Esophagus muscularis mucosa (tissue), 4 donors: ENCODE measurements at places on chromosomes 16 and 17.

- no peaks in the 10 kb centered on the region for H3K4me1 ChIP-seq
- peaks cover 100% of the 10 kb centered on the region for H3K36me3 ChIP-seq
- H3K4me3 ChIP-seq, result no peak overlapping the region
- H3K27ac ChIP-seq, result no peak overlapping the region
- no peaks in the 10 kb centered on the region for H3K27me3 ChIP-seq
These were observed 38.0 kb downstream of the SF3B3 start for GRCh38 chr16:70561623-70562022.

DNA sequence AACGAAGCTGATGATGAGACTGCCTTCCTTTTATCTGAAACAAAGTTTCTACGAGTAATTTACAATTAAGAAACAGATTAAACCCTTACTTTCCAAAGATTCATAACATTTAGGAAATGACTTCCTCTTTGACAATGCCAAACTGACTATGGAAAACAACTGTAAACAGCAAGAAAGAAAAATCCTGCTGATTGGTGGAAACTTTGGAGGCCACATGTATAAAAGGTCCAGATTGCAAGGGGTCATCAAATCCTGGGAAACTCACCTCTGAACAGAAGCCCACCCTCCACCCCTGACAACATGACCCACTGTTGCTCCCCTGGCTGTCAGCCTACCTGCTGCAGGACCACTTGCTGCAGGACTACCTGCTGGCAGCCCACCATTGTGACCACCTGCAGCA is at the start of gene KRTAP9-6:
Gene KRTAP9-6 (plus strand): TSS at position 301 of the 400 bp plus-strand sequence. CDS start 0 bp downstream, at position 301.
- no peak for DNase-seq
- peaks cover 6% of the 10 kb centered on the region for H3K27me3 ChIP-seq
- no peaks in the 10 kb centered on the region for H3K4me1 ChIP-seq
- no peak within 1 kb of the TSS for H3K4me3 ChIP-seq
- H3K27ac ChIP-seq, result no peak within 1 kb of the TSS

GRCh38 chr17:7864995-7865650 is 7.3 kb downstream of the CYB5D1 start:
- no peak overlapping the region for H3K27ac ChIP-seq
- no peak for DNase-seq
- no peak overlapping the region for H3K4me3 ChIP-seq
- peaks cover 12% of the 10 kb centered on the region for H3K4me1 ChIP-seq
- no peaks in the 10 kb centered on the region for H3K27me3 ChIP-seq

GRCh38 chr17:17269926-17270773 is 10.9 kb downstream of the COPS3 start:
- no peaks in the 10 kb centered on the region for H3K4me1 ChIP-seq
- no peak overlapping the region for H3K4me3 ChIP-seq
- no peak for DNase-seq
- H3K27ac ChIP-seq, result no peak overlapping the region
- H3K36me3 ChIP-seq, result peaks cover 95% of the 10 kb centered on the region

- H3K4me3 ChIP-seq, result no peak overlapping the region
- H3K27me3 ChIP-seq, result no peaks in the 10 kb centered on the region
- no peak for DNase-seq
- no peak overlapping the region for H3K27ac ChIP-seq
- no peaks in the 10 kb centered on the region for H3K36me3 ChIP-seq
- no peaks in the 10 kb centered on the region for H3K4me1 ChIP-seq
These were observed 9.4 kb upstream of the GCGR start for GRCh38 chr17:81794509-81794908.

DNA sequence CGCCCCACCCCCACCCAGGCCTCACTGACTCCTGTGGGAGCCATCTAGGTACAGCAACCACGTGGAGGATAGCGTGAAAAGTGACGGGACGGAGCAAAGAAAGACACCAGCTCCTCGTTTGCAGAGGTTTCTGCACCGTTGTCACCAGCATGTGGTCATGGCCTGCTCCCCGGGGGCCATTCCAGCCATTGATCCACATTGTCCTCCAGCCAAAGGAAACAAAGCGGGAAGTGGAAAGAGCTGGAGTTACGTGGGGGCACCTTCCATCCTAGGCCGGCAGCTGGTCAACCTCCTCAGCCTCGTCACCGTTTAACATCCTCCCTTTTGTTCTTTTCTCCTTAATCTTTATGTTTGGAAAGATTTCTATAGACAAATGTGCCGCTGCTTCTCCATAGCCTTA is 153.7 kb downstream of the RPTOR start:
- H3K4me3 ChIP-seq, result no peak overlapping the region
- H3K4me1 ChIP-seq, result peaks cover 15% of the 10 kb centered on the region
- no peak overlapping the region for H3K27ac ChIP-seq
- no peaks in the 10 kb centered on the region for H3K36me3 ChIP-seq
- H3K27me3 ChIP-seq, result no peaks in the 10 kb centered on the region

DNA sequence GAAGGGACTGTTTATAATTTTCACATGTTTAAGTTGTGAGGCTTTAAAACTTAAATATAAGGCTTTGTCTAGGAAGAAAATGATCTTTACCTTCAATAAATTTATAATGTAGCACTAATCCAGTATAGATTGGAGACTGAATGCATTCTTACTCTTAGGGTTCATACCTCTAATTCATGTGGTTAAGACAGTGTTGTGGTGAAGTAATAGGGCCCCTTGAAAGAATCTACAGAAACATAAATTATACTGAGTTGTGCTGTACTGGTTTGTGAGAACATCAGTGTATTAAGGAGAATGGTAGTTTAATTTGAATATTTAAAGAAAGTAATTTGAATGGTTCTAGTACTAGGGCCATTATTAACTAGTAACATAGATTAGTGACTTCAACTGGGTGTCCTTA is 13.7 kb downstream of the HAPSTR1 start:
- DNase-seq, result no peak
- H3K27ac ChIP-seq, result no peak overlapping the region
- no peaks in the 10 kb centered on the region for H3K27me3 ChIP-seq
- H3K4me1 ChIP-seq, result peaks cover 100% of the 10 kb centered on the region
- peaks cover 45% of the 10 kb centered on the region for H3K36me3 ChIP-seq

DNA sequence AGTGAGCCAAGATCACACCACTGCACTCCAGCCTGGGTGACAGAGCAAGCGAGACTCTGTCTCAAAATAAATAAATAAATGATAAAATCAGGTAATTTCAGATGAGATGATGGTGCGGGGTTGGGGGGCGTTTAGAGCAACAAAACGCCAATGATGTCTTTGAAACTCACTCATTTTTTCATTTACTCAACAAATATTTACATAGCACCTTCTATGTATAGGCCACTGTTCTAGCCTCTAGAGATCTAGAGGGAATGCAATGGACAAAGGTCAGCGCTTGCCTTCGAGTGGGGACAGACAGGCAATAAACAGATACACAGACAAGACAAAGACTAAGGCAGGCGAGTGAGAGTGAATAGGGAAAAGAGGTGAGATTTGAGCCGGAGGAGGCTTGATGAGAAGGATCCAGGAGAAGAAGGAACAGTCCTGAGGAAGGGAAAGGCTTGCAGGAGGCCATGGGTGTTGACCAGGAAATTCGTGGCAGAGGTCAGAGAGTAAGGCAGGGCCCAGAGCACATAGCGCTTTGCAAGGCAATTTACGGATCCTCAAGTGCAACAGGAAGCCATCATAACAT is 14.1 kb downstream of the ALDH3A1 start:
- H3K27me3 ChIP-seq, result no peaks in the 10 kb centered on the region
- no peak overlapping the region for H3K27ac ChIP-seq
- no peak overlapping the region for H3K4me3 ChIP-seq
- no peak for DNase-seq
- H3K4me1 ChIP-seq, result peaks cover 6% of the 10 kb centered on the region
- no peaks in the 10 kb centered on the region for H3K36me3 ChIP-seq

- no peak for DNase-seq
- H3K4me1 ChIP-seq, result peaks cover 22% of the 10 kb centered on the region
- no peaks in the 10 kb centered on the region for H3K36me3 ChIP-seq
- H3K27me3 ChIP-seq, result no peaks in the 10 kb centered on the region
- H3K27ac ChIP-seq, result no peak overlapping the region
- H3K4me3 ChIP-seq, result no peak overlapping the region
These were observed 58.5 kb upstream of the BCAR1 start for GRCh38 chr16:75309899-75310430.

GRCh38 chr17:7465597-7466275 is 13.7 kb downstream of the ZBTB4 start:
- no peaks in the 10 kb centered on the region for H3K27me3 ChIP-seq
- DNase-seq, result no peak
- H3K27ac ChIP-seq, result peak overlapping the region; percentile 65
- H3K4me3 ChIP-seq, result no peak overlapping the region

GRCh38 chr17:62714016-62714777 is 86.7 kb downstream of the MRC2 start:
- H3K27ac ChIP-seq, result no peak overlapping the region
- no peaks in the 10 kb centered on the region for H3K4me1 ChIP-seq
- H3K36me3 ChIP-seq, result no peaks in the 10 kb centered on the region
- no peaks in the 10 kb centered on the region for H3K27me3 ChIP-seq
- no peak for DNase-seq

DNA sequence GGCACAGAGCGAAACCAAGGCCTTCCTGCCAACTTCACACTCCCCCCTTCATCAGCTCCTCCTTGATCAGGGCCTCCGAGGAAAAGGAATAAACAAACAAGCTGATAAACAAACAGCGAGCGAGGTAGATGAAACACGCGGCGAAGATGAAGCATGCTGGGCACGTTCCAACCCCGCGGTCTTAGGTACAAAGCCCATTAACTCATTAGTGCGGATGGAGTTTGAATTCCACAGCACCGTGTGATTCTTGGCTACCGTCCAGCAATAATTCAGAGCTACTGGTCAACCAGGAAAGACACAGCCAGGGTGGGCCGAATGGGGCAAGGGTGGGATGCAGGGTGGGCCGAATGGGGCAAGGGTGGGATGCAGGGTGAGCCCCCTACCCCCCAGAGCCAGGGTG is 67.3 kb downstream of the RBFOX3 start:
- DNase-seq, result no peak
- H3K27me3 ChIP-seq, result no peaks in the 10 kb centered on the region
- H3K36me3 ChIP-seq, result no peaks in the 10 kb centered on the region
- H3K4me3 ChIP-seq, result no peak overlapping the region
- H3K27ac ChIP-seq, result no peak overlapping the region

- no peaks in the 10 kb centered on the region for H3K4me1 ChIP-seq
- no peak for DNase-seq
- H3K27ac ChIP-seq, result no peak overlapping the region
- H3K27me3 ChIP-seq, result no peaks in the 10 kb centered on the region
These were observed 55.0 kb downstream of the MEAK7 start for GRCh38 chr16:84449156-84450140.
